CD4-positive, alpha-beta T cell treated with Interleukin-21 for 1 hour (primary cell): ENCODE measurements at places on chromosomes 2 and 18.

- no peak for DNase-seq
These were observed 221.3 kb upstream of the ITGA4 start for GRCh38 chr2:181235683-181236459.

DNA sequence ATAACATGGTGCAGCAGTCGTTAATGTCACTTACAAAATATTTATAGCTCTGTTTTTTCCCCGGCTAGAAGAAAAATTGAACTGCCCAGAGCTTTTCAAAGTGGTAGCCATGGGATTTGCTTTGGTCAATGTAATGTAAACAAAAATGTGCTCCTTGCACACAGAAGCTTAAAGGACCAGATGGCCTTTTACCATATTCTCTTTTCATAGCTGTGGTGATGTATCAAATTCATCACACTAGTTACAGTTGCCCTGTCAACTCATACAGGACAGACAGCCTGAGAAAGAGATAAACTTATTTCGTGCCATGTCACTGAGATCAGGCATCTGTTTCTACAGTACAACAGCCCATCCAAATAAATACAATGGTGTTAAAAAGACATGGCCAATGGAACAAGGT is 368.1 kb upstream of the CDH19 start:
- DNase-seq: no peak

- no peak for DNase-seq
These were observed 41.4 kb downstream of the SGPP2 start for GRCh38 chr2:222465746-222466145.

GRCh38 chr2:40028792-40029488 is 249.9 kb upstream of the THUMPD2 start:
- DNase-seq: no peak

GRCh38 chr2:151852260-151853069 is 24.2 kb upstream of the ARL5A start:
- DNase-seq: no peak

DNA sequence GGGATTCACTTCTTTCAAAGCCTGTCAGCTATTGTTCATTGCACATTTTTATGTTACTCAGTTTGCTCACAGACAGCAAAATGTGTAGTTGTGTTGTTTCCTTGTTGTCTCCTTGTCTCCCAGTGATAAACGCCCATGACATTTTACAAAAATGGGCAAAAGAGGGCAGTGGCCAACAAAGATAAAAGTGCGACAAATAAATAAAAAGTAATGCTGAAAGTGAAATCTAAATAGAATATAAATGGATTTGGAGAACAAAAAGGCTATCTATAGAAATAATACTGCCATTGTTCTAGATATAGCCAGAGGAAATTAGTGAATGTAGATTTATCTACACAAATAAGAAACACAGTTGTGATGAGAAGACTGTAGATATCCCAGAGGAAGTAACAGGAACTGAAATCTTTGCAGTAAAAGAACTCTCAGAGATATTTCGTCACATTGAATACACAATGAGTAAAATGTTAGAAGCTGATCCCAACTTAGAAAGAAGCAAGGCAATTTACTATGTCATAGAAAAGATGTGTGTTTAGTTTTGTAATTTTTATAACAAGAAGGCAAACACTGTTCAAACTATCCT is 1186.2 kb upstream of the FAM98A start:
- no peak for DNase-seq

- DNase-seq: no peak
These were observed 39.4 kb downstream of the MYT1L start for GRCh38 chr2:2291500-2292260.

GRCh38 chr2:7004636-7005035 is 87.4 kb downstream of the RNF144A start:
- DNase-seq: no peak

- no peak for DNase-seq
These were observed 216.8 kb downstream of the RAD51AP2 start for GRCh38 chr2:17301437-17301836.

GRCh38 chr2:171726847-171727450 is 39.7 kb downstream of the DYNC1I2 start:
- DNase-seq: no peak

GRCh38 chr2:113084249-113085000 is 16.7 kb downstream of the IL1F10 start:
- peak; percentile 26 for DNase-seq

DNA sequence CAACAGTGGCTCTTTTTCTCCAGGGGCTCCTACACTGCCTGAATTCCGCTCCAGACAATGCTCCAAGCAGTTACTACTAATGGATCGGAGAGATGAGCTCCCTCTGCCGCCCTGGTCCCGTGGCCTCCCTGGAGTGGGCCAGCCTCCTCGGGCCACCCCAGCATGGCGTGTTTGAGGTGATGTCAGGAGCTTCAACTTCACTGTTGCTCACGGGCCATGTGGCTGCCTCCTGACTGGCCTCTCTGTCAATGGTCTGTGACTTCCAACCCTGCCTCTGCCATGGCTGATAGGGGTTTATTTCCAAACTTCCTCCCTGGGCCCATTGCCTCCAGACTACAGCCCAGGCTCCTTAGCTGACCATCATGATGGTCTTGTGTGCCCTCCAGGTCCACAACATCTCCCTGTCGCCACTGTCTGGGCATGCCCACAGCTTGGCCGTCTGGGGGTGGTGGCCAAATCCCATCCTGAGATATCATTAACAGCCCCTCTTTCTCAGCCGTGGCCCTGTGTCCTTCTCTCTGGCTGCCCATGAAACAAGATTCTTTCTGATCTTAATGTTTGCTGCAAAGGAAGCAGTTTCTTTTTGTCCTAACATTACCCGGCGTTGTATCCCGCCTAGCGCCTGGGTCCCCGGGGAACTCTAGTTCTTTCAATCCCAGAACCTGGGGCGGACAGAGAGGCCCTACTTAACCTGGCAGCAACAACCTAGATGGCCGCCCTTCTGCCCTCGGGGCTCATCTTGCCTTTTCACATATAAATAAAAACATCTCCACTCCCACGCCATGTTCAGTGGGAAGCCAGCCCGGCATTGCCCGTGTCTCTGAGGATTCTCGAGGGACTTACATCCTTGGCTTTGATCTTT is 38.1 kb downstream of the ATOH8 start:
- DNase-seq: no peak

GRCh38 chr2:74014813-74015212 is 30.1 kb downstream of the TET3 start:
- no peak for DNase-seq

- DNase-seq: no peak
These were observed 14.6 kb upstream of the HNRNPLL start for GRCh38 chr2:38617301-38617700.

DNA sequence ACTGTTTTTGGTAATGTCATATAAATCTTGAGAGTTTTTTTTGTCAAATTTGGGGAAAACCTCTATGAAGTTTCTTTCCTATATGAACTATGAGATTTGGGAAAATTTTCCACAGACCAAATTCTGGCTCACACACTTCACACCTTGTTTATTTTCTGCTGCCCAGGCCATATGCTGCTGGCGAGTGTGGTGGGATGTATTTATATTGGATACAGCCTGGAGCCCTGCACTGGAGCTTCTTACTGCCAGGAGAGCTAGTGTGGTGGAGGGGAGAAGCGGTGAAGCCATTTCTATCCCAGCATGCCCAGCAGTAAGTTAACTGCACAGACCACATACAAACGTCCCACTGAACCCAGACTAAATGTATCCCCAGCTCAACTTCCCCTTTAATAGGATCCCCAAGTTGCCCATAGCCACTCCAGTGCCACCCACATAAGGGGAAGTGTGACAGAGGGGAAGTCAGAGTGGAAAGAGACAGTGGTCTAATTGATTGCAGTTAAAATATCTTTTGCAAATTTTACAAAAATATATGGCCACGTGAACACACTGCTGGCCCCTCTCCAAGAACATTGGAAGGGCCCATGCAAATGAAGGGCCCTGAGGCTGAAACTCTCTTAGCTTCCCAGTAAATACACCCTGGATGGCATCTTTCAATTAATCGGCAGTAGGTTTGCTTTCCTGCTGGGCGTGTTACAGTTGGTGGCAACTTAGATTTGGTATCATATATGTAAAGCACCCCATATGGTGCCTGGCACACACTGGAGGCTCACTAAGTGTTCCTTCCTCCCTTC is 146.6 kb upstream of the ITGA6 start:
- DNase-seq: peak; percentile 11

- DNase-seq: no peak
These were observed 188.5 kb downstream of the EIPR1 start for GRCh38 chr2:3189076-3189591.

DNA sequence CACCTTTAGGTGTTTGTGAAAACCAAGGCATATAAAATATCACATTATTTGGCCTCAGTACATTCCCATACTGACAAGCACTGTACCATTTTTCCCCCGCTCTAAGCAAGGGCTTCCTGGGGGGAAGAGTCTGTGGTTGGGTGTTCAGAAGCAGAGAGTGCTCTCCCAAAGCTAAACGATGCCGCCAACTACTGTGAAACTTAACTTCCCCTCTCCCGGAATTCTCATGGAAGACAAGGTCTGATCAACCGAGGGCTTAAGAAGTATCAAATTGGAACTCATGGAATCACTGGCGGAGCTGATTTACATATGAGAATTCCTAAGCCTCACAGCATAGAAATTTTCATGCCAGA is 433 bp upstream of the MFF start:
- DNase-seq: no peak

DNA sequence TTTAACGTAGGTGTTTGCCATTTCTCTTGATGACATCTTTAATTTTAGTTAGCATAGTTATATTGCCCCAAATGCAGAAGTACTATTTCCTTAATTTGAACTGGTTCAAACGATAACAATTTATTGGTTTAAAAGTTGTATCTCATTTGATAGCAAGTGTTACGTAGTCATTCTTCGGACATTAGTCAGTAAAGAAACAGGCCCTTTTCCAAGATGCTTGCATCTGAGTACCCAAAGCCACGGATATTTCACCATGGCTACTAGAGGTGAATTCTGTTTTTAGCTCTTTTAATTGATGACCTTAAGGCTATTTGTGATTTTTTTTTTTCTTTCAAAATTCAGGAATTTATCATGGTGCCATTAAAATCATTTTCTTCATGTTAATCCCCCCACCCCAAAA is 32.1 kb downstream of the GLS start:
- no peak for DNase-seq

DNA sequence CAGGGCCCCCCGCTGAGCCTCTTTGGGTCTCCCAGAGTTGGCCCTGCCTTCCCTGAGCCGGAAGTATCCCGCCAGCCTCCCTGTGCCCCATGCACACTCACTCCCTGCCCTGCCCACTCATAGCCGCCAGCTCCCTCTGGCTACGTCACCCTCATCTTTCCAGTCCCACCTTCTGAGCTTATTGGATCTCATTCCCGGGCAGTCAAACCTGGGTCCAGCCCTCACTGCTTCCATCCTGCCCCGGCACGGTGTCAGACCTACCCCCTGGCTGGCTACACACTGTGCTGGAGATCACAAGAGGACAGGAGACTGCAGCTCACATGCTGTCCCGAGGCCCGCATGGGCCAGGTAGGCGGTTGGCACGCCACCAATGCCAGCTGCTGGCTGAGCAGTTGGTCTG is 147.2 kb downstream of the ASB1 start:
- no peak for DNase-seq

DNA sequence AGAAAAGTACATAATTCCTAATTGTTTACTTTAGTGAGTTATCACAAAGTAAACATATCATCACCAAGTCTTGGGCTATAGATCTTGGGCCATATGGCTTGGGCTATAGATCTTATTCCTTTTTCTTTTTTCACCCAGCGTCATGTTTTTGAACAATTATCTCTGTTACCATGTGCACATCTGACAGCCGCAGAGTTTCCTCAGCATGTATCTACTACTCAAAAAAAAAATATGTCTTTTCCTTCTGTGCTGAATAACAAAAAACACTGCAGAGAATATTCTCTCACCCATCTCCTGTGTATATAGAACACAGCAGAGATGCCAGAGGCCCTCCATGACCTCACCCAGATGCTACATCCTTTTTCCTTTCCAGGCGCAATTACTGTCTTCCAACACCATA is 76.2 kb upstream of the MYO3B start:
- DNase-seq: no peak

DNA sequence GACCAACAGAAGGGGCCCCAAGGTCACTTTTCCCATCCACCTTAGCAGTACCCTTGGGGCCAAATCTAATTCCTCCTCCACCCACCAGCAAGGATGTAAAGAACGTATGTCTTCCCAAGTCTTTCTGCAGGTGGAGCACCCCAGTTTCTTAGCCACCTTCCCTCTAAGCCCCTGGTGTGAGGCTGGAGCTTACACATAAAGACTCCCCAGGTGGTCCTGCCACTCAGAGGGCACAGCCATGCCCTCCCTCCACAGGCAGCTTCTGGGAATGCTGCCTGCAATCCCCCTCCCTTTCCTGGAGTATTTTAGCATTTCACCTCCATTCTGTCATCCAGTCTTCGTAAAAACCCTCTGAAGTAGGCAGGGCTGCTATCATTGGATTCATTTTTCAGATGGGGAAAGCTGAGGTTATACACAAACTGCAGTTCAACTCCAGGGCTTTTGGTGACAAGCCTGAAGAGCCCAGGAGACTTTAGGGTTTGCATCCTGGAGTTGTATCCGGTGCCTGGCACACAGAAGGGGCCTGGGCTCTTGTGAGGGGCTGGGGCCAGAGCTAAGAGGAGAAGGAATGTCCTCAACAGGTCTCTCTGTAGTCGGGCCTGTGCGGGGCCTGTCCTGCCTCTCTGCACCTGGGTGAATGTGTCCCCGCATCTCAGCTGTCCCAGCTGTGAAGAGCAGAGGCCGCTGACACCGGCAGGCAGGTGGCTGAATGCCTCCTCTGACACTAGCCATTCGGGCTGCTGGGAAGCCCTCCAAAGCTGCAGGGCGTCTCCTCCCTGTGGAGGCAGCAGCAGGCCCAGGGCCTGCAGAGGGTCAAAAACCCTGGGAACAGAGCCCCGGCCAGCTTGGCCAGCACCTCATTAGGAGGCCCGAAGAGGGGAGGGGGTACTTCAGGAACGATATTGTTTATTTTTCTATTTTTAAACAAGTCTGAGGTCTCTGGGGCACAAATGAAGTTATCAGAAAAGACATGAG is 27.6 kb downstream of the CIB4 start:
- no peak for DNase-seq

GRCh38 chr2:12032398-12032797 is 286.0 kb downstream of the LPIN1 start:
- no peak for DNase-seq
